Renal cortex interstitium (tissue), 15 donors: ENCODE measurements at places on chromosomes 5 and 9.

DNA sequence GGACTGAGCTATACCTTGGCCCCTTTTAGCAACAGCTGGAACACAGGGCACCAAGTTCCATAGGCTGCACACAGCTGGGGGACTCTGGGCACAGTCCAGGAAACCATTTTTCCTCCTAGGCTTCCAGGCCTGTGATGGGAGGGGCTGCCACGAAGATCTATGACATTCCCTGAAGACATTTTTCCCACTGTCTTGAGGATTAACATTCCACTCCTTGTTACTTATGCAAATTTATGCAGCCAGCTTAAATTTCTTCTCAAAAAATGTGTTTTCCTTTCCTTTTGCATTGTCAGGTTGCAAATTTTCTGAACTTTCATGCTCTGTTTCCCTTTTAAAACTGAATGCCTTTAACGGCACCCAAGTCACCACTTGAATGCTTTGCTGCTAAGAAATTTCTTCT, 580.1 kb upstream of the FTMT start:
- no peak for DNase-seq

DNA sequence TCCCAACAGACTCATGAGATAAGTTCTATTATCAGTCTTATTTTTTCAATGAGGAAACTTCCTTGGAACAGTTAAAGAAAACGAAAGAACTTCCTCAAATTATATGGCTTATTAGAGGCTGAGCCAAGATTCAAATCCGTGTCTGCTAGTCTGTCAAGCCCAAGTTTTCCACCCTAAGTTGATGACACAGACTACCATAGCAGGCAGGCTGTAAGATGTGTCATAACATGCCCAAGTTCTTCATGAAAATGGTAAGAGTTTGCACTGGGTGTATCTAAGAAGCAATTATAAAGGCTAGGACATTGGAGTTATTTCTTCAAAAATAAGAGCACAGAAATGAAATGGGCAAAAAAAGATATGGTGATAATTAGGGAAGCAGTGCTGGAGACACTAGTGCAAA, 634.5 kb downstream of the BRINP1 start:
- DNase-seq: no peak

DNA sequence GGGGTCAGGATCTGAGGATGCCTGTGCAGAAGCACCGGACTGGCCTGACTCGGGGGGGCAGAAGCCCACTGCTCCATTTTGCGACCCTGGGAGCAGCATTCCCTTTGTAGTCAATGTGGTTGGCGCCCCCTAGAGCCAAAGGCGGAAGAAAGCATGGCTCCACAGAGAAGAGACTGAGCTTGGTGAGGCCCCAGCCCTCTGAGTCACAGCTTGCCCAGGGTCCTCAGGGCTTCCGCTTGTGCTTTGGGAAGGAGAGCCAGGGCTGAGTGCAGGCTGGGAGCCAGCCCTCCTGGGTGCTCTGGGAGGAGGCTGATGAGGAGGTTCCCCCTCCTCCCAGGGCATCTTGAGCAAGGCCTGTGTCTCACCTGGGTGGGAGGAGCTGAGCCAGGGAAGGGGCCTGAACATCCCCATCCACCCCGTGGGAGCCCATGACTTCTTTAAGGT, 5.5 kb upstream of the AQP3 start:
- no peak for DNase-seq

DNA sequence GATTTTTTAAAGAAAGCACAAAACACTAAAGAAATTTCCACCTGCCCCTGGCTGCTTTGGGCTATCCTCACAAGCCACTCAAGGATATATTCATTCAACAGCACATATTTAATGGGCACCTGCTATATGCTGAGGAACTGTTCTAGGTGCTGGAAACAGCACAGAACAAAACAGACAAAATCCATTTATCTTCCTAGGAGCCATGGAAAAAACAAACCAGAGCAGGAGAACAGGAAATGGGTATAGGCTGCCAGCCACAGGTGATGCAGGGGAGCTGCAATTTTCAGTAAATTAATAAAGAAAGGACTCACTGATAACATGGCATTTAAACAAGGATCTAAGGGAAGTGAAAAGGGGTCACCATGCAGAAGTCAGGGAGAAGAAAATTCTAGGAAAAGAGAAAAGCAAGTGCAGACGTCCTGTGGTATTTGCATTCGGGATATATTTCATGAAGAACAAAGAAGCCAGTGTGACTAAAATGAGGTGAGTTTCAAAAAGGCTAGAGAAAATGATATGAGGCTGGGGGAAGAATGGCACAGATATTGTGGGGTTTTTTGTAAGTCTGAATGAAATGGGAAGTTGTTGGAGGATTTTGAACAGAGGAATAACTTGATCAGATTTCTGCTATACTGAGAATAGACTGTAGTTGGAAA, 152.2 kb downstream of the ADAMTSL1 start:
- no peak for DNase-seq

GRCh38 chr5:10666531-10667299, 94.3 kb downstream of the DAP start:
- no peak for DNase-seq

DNA sequence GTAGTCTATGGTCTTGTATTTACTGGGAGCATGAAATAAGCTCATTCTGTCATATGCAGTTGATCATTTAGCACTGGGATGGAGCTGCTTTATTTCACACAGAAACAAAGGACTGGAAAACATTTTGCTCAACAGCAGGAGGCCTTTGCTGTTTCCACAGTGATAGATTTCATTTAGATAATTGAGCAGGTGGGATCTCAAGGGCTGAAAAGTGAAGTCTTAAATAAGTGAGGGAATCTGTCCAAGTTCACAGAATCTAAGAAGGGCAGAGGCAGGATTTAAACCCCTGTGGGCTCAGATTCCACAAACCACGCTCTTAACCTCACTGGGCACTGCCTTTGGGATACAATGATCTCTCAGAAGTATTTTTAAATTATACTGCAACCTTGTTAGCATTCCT, 47.8 kb downstream of the PRLR start:
- no peak for DNase-seq

DNA sequence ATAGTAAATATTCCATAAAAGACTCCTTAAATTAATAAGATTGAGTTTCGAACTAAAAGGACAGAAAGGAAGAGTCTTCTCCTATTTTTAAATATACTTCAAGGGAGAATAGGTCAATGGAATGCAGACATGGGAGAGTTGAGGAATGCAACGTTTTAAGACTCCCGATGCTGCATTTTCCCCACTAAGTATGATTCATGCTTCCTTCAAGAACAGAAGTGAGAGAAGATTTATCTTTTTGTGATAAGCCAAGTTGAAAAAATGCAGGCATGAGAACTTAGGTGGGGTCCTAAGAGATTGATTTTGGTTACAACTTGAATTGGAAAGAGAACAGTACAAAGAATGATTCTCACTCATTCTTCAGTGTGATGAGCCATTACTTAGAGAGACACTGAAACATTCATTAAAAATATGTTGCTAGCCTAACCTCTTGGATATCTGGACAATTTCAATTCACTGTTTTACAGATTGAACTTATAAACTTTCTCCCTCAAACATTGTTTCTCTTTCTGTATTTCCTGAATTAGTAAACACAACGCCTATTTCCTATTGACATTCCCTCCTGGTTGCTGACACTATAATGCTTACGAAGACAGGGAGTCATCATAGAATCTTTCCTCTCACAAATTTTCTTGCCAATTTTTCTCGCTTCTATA, 1666.1 kb upstream of the WWC1 start:
- DNase-seq: no peak

GRCh38 chr9:99779277-99779676, 42.4 kb upstream of the NR4A3 start:
- no peak for DNase-seq

DNA sequence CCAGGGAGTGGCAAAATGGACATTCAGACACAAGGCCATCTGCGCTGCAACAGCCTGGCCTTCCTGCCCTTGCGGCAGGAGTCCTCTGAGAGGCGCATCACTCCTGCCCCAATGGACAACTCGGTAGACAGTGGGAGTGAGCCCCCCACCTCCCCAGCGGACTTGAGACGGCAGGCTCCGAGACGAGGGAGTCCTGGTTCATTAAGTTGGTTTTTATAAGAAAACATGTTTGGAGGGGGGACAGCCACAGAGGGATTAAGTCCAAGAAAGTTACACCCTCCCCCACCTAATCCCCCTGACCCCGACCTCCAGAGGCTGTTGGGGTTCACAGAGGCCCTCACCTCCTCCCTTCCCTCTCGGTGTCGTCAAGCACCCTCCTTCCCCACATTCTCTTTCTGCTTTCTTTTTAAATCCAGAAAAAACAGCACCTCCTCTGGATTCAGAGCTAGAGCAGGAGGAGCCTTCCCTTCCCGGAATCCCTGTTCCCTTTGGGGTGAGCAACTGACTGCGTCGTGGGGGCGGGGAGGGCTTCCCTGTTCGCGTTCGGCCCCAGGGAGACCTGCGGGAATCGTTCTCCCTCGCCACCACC, 1.8 kb upstream of the EGR1 start:
- DNase-seq: peak; percentile 68

DNA sequence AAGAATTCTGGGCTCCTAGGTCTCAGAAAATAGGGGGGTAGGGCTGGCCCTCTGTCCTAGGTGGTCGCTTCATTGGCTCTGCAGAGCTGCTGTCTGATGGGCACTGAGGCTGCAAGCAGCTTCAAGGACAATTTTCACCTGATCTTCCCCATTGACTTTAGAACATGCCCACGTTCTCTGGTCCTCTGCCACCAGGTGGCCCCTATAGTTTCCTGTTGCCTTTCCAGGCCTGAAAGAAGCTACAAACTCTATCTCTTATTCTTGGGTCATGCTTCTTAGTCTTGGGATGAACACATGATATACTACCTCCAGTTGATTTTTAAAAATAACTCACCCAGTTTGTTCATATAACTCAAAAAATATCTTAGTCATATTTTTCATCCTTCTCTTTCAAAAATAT, 26.3 kb downstream of the SPZ1 start:
- DNase-seq: no peak

- DNase-seq: no peak
These were observed 67.1 kb downstream of the ADAMTS12 start for GRCh38 chr5:33824516-33825195.

DNA sequence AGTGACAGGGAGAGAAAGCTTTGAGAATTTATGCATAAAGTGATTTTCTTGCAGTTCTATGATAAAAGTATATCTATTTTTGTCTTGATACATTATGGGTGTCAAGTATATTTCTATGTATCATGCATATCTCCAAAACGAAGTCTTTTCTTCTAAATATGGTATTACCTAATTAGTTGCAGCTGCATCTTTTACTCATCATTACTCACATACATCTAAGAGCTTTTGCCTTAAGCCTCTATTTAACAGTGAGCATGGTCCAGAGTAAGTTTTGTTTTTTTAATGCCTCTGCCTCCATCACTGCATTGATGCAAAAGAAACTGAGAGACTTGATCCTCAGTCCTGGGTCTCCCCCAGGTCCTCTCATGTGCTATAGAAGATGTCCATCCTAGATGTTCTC, 40.0 kb upstream of the SMC5 start:
- no peak for DNase-seq

- DNase-seq: no peak
These were observed 228.1 kb upstream of the MEF2C start for GRCh38 chr5:89110916-89111646.

GRCh38 chr5:31047621-31048020, 145.9 kb upstream of the CDH6 start:
- DNase-seq: no peak

DNA sequence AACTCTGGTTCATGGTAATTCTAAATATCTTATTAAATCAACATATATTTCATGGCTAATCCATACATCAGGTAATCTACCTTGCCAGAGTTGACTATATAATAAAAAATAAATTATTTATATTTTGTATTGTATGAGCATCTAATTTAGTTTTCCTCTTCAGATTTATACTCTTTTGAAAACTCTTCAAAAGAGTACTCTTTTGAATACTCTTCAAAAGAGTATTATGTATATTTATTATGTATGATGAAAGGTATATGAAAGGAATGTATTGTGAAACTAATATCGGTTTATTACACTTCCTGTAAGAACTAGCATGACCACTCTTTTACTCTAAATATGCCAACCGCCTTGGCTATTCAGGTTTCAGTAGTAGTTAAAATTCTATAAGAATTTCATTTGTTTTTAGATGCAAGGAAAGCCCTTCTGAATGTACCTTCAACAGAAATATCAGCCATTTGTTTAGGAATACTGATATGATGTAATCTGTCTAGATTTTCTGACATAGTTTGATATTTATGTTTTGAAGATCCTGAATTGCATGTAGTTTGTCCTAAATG, 178.7 kb downstream of the WDR70 start:
- DNase-seq: no peak

GRCh38 chr9:37571282-37571681, 4.9 kb downstream of the FBXO10 start:
- DNase-seq: no peak

DNA sequence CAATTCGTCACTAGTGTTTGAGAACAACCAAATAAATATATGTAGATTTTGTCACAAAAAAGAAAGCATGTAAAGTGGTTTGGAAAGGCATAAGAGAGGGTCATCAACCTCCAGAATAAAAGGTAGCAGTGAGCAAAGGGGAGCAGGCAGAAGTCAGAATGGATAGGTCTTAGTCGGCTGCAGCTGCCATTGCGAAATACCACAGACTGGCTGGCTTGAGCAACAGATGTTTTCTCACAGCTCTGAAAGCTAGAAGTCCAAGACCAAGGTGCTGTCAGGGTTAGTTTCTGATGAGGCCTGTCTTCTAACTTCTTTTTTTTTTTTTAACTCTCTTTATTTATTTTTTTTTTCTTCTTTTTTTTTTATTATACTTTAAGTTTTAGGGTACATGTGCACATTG, 208.1 kb upstream of the PIK3R1 start:
- DNase-seq: no peak

DNA sequence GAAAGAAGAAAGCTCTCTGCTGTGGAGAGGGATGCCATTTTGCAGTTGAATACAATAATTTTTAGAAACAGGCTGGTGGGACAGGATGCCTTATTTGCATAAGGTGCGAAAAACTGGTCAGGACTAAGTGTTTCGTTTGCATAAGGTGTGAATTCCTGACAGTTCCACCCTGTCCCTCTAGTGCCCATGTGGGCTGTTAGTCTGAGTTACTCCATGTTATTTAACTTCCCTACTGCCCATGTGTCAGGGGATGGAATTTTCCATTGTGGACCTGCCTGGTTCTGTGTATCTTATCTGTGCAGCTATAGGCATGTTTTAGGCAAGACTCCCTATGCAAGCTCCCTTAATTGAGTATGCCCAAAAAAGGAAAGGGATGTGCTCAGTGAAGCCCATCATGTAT, 35.3 kb upstream of the NFIL3 start:
- DNase-seq: no peak

- DNase-seq: no peak
These were observed 1.5 kb upstream of the MYO10 start for GRCh38 chr5:16937503-16938161.

- DNase-seq: no peak
These were observed 1.1 kb downstream of the CTNND2 start for GRCh38 chr5:11903121-11903613.

DNA sequence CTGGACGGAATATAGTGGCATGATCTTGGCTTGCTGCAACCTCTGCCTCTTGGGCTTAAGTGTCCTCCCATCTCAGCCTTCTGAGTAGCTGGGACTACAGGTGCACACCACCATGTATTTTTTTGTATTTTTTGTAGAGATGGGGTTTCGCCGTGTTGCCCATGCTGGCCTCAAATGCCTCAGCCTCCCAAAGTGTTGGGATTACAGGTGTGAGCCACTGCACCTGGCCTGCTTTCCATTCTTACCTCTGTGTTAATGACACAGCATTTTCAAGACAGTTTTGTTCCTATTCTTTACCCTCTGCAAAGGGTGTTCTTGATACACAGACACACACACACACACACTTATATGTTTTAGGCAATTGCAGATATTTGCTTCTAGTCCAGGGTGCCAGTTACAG, 113.3 kb downstream of the LRRC70 start:
- DNase-seq: no peak
